Calu3 (cell line): ENCODE measurements at places on chromosomes 3 and 15. TPM values are rescaled to one million over a fixed set of nuclear protein-coding genes. Genes with fewer than 3 reads are reported as not detected.

The GATA2 gene
- 9.6 and 13.6 TPM in 2 replicates for total RNA-seq

- no peak for DNase-seq
- no peak overlapping the region for H3K27ac ChIP-seq
- no peak overlapping the region for H3K4me3 ChIP-seq
- H3K36me3 ChIP-seq = no peaks in the 10 kb centered on the region
- peaks cover 11% of the 10 kb centered on the region for H3K27me3 ChIP-seq
These were observed 63.3 kb downstream of the ABHD5 start for GRCh38 chr3:43753741-43754715.

DNA sequence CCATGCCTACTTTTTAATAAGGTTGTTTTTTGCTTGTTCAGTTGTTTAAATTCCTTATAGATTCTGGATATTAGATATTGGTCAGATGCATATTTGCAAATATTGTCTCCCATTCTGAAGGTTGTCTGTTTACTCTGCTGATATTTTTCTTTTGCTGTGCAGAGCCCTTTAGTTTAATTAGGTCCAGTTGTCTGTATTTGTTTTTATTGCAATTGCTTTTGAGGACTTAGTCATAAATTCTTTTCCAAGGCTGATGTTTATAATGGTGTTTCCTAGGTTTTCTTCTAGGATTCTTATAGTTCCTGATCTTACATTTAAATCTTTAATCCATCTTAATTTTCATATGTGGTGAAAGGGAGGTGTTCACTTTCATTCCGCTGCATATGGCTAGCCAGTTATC is 77.4 kb downstream of the PTPRG start:
- H3K27me3 ChIP-seq = no peaks in the 10 kb centered on the region
- H3K4me1 ChIP-seq = no peaks in the 10 kb centered on the region
- no peaks in the 10 kb centered on the region for H3K36me3 ChIP-seq
- no peak for DNase-seq
- no peak overlapping the region for H3K27ac ChIP-seq
- H3K4me3 ChIP-seq = no peak overlapping the region

The CSTA gene
- not detected in 2 replicates for total RNA-seq

- no peaks in the 10 kb centered on the region for H3K27me3 ChIP-seq
- H3K27ac ChIP-seq = no peak overlapping the region
- H3K4me1 ChIP-seq = peaks cover 22% of the 10 kb centered on the region
These were observed 77.0 kb downstream of the KLF13 start for GRCh38 chr15:31403606-31404005.

- no peak for DNase-seq
These were observed 60.9 kb downstream of the RPLP1 start for GRCh38 chr15:69513450-69513960.

The TMEM158 gene
- total RNA-seq = 2.2 and 2.5 TPM in 2 replicates

The NGRN gene
- total RNA-seq = 110 and 114 TPM in 2 replicates

- no peaks in the 10 kb centered on the region for H3K27me3 ChIP-seq
- H3K27ac ChIP-seq = no peak overlapping the region
- H3K36me3 ChIP-seq = no peaks in the 10 kb centered on the region
- H3K4me1 ChIP-seq = no peaks in the 10 kb centered on the region
- DNase-seq = no peak
- H3K4me3 ChIP-seq = no peak overlapping the region
These were observed 20.4 kb upstream of the PARL start for GRCh38 chr3:183904833-183905780.

DNA sequence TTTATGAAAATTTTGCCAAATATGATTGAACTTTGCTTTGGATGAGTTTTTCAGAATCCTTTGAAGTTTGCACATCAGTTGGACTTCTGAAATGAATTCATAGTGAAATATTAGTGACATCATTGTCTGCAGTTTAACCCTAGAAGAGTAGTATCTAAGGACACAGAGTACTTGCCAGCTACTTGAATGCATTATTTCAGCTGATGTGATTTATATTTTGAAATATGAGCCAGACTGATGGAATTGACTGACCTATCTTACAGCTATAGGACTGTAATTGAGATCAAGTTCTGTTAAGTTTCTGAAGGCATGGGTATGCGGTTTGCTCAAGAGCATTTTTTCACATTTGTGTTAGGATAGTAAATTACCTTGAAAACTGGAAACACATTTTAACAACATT is 51.2 kb downstream of the LYSMD4 start:
- no peak overlapping the region for H3K27ac ChIP-seq
- no peaks in the 10 kb centered on the region for H3K36me3 ChIP-seq
- no peaks in the 10 kb centered on the region for H3K27me3 ChIP-seq
- no peak overlapping the region for H3K4me3 ChIP-seq

GRCh38 chr3:177353140-177353539 is 155.9 kb upstream of the TBL1XR1 start:
- peaks cover 53% of the 10 kb centered on the region for H3K4me1 ChIP-seq
- peaks cover 15% of the 10 kb centered on the region for H3K36me3 ChIP-seq
- no peaks in the 10 kb centered on the region for H3K27me3 ChIP-seq
- H3K4me3 ChIP-seq = no peak overlapping the region
- DNase-seq = no peak
- no peak overlapping the region for H3K27ac ChIP-seq

The POMGNT2 gene
- 14.3 and 15.5 TPM in 2 replicates for total RNA-seq

The TOPAZ1 gene
- not detected in 2 replicates for total RNA-seq

DNA sequence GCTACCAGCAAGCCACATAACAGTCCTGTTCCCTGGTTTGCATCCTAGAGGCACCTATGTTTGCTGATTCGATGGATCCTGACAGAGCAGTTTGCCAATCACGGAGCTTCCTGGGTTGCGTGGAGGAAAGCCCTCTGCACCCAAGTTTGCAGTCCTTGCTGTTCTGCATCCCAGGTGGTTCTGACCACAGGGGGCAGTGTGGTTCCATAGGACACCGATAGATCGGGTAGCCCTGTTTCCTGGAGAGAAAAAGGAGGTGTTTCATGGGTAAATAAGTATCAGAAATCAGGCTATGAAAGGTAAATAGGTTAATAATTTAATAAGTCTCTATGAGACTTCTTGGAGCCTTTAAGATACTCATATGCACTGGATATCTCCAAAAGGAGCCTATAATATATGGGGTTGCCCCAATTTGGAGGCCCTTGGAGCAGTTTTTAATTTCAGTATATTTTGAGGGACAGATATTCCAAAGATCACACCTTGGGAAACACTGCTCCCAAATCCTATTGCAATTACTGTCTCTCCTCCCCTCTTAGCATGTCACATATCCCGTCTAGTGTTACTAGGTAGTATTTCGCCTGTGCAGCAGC is 194.6 kb upstream of the TPM1 start:
- peaks cover 85% of the 10 kb centered on the region for H3K4me1 ChIP-seq
- DNase-seq = peak; percentile 85
- peaks cover 17% of the 10 kb centered on the region for H3K36me3 ChIP-seq

- H3K36me3 ChIP-seq = no peaks in the 10 kb centered on the region
- H3K27me3 ChIP-seq = no peaks in the 10 kb centered on the region
- no peak overlapping the region for H3K27ac ChIP-seq
- no peak overlapping the region for H3K4me3 ChIP-seq
- DNase-seq = no peak
These were observed 19.5 kb downstream of the RAF1 start for GRCh38 chr3:12644331-12644937.

DNA sequence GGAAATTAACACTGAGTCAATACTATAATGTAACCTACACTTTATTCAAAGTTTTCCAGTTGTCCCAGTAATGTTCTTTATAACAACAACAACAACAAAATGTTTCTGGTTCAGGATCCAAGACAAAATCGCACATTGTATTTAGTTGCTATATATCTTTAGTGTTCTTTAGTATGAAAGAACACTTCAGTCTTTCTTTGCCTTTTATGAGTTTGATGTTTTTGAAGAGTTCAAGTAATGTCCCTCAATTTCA is 7.6 kb upstream of the GRAMD1C start:
- no peak overlapping the region for H3K27ac ChIP-seq
- no peak overlapping the region for H3K4me3 ChIP-seq
- DNase-seq = no peak
- H3K36me3 ChIP-seq = no peaks in the 10 kb centered on the region
